NCI-H510A treated with DMSO at 0.1 percent for 48 hours (cell line): ENCODE measurements at places on chromosomes 2 and 18.

DNA sequence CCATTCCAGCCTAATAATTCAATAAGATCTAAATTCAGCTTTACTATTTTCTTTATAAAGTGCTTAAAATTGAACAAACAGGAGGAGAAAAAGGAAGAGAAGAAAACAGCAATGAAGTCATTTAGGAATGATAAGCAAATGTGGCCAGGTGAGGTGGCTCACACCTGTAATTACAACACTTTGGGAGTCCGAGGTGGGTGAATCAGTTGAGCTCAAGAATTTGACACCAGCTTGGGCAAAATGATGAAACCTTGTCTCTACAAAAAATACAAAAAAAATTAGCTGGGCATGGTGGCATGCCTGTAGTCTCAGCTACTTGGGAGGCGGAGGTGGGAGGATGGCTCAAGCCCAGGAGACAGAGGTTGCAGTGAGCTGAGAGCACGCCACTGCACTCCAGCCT lies 129.0 kb downstream of the CAMKMT start:
- no peak for DNase-seq

GRCh38 chr2:162885281-162886070 lies 46.9 kb upstream of the KCNH7 start:
- no peak for DNase-seq

GRCh38 chr2:55511508-55512124 lies 7.9 kb upstream of the CFAP36 start:
- peak; percentile 25 for DNase-seq

DNA sequence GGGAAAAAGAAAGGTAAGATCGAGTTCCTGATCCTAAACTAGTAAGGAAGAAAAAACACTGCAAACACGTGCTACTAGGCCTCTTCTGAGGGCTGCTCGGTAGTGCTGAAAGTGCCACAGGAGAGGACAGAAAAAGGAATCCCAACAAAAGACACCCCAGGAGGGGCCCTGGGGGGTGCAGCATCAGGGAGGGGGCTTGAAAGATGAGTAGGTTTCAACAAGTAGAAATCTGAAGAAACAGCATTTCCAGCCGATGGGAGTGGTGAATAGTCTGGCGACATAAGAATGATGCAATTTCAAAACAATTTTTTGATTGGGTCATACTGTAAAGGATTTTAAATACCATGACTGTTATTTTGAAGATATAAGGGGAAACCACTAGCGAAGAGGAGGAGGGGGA lies 98.6 kb downstream of the NOL10 start:
- DNase-seq: no peak

- no peak for DNase-seq
Observed at GRCh38 chr18:13444430-13445240, 226.1 kb downstream of the LDLRAD4 start.

DNA sequence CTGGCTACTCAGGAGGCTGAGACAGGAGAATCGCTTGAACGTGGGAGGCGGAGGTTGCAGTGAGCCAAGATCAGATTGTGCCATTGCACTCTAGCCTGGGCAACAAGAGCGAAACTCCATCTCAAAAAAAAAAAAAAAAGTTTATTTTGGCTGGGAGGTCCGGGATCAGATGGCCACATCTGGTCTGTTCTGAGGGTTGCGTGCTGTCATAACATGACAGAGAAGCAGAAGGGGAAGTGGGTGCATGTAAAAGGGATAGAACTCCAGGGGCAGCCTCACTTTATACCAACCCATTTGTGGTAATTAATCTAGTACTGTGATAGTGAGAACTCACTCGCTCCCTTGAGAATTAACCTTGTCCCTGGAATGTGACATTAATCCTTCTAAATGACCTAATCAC lies 101.2 kb downstream of the PTPN4 start:
- no peak for DNase-seq

DNA sequence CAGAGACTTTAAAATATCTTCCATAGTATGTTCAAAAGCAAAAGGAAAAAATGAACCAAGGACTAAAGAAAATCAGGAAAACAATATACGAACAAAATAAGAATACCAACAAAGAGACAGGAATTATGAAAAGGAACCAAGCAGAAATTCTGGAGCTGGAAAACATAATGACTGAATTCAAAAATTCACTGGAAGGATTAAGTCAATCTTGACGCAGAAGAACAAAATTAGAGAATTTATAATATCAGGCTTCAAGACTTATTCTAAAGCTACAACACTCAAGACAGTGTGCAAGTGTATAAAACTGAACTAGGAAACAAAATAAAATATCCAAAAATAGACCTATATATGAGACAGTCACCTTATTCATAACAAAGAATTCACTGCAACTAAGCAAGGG lies 56.9 kb upstream of the GYPC start:
- DNase-seq: no peak

DNA sequence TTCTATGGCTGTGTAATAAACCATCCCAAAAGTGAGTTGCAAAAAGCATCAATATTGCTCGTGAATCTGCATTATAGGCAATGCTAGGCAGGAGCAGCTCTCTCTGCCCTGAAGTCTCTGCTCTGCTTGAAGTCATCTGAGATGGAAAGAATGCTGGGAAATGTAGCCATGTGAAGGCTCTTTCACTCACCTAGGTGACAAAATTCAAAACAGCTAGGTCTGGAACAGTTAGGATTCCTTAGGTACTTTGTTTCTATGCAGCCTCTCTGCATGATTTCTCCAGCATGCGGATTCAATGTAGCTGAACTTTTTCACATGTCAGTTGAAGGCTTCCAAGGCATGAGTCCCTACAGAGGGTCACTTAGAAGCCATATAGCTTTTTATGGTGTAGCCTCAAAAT lies 1383.7 kb downstream of the LRP1B start:
- DNase-seq: no peak

DNA sequence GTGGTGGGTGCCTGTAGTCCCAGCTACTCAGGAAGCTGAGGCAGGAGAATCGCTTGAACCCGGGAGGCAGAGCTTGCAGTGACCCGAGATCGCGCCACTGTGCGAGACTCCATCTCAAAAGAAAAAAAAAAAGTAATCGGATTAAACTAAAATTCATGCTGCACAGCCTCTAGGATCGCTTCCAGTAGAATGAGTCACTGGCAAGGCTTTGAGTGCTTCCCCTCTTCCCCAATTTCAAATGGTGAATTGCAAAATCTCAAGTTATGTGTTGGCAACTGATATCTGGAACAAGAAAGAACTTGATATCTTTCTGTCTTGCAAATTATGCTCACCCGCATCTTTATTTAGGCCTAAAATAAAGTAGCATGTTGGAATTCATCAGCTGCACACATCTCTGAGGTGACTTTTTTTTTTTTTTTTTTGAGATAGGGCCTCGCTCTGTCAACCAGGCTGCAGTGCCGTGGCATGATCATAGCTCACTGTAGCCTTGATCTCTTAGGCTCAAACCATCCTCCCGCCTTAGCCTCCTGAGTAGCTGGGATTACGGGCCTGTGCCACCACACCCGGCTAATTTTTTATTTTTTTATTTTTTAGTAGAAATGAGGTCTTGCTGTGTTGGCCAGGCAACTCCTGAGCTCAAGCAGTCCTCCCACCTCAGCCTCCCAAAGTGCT lies 12.7 kb downstream of the TTC39C start:
- DNase-seq: no peak

GRCh38 chr2:218806346-218806978 lies 24.5 kb downstream of the CYP27A1 start:
- DNase-seq: peak; percentile 83

- no peak for DNase-seq
Observed at GRCh38 chr18:42883169-42883568, 232.3 kb downstream of the RIT2 start.

DNA sequence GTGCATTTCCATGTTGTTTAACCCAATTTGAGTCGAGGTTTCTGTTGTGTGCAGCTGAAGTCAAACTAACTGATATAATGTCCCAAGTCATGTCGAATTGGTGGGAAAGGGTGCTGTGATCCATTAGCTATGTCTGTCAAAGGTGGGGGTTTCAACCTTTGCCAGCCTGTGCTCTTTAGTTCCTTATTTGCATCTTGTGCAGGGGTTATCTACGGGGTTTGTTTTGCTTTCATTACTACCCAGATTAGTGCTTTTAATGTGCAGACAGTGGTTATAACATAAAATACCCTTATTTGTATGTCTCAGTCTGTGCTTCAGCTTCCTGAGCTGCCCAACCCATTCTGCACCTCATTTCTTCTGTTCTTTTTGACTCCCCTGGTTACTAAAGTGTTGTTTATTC lies 271.9 kb upstream of the CXCR4 start:
- no peak for DNase-seq

GRCh38 chr2:158213773-158214172 lies 112.1 kb downstream of the UPP2 start:
- DNase-seq: no peak

DNA sequence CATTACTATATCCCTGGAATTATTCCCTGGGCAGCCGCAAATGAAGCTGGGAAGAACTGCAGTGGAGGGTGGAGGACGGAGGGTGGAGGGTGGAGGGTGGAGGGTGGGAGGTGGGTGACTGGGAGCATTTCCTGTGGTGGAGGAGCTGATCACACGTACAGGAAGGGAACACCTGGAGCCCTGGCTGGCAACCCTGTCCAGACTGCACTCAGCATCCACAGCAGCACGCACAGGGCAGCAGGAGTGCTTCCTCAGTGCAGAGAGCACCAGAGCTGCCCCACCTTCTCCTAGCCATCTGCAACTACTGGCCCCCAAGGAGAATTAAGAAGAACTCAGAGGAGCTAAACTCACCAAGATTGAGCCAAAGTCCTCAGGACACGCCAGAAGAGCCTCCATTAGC lies 249.9 kb downstream of the EIPR1 start:
- DNase-seq: peak; percentile 61

GRCh38 chr18:24268784-24269550 lies 128.7 kb downstream of the OSBPL1A start:
- no peak for DNase-seq

- no peak for DNase-seq
Observed at GRCh38 chr2:74491648-74492544, 7.5 kb downstream of the LBX2 start.

- no peak for DNase-seq
Observed at GRCh38 chr18:11027862-11028261, 121.5 kb downstream of the PIEZO2 start.

- no peak for DNase-seq
Observed at GRCh38 chr2:62435720-62436119, 70.3 kb downstream of the TMEM17 start.

- no peak for DNase-seq
Observed at GRCh38 chr2:236675051-236675450, 105.4 kb downstream of the ACKR3 start.

- DNase-seq: no peak
Observed at GRCh38 chr18:4405965-4406364, 49.1 kb downstream of the DLGAP1 start.

- DNase-seq: no peak
Observed at GRCh38 chr2:172091761-172092566, 6.7 kb downstream of the DLX1 start.

DNA sequence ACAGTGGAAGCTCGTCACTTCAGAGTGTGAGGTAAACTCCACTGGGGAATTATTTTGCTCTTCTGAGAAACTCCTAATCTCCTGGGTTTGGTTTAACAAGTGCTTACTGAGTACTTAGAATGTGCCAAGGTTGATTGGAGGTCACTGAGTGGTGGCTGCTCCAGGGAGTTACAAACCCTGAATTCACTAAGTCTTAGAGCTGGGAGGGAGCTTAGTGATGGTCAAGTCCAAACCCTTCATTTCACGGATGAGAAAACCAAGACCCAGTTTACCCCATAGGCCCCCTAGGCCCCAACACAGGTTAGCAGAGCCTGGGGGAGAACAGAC lies 52.0 kb downstream of the SLC4A5 start:
- DNase-seq: no peak

DNA sequence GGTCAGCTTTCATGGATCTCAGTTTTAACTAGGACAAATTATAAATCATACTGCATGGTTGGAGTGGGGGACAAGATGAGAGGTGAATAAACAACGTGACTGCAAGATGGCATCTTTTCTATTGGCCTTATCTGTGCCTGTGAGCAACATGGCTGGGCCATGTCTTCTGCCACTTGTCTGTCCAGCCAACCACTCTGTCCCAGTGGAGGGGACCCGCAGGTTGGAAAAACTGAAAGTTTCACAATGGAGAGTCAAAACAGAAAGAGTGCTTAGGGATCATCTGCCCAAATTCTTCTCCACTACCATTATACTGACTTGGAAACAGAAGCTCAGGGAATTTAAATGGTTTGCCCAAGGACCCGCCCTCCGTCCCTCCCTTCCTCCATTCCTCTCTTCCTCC lies 104.1 kb downstream of the ALK start:
- no peak for DNase-seq

- no peak for DNase-seq
Observed at GRCh38 chr2:98810588-98810928, 79.6 kb upstream of the MGAT4A start.

DNA sequence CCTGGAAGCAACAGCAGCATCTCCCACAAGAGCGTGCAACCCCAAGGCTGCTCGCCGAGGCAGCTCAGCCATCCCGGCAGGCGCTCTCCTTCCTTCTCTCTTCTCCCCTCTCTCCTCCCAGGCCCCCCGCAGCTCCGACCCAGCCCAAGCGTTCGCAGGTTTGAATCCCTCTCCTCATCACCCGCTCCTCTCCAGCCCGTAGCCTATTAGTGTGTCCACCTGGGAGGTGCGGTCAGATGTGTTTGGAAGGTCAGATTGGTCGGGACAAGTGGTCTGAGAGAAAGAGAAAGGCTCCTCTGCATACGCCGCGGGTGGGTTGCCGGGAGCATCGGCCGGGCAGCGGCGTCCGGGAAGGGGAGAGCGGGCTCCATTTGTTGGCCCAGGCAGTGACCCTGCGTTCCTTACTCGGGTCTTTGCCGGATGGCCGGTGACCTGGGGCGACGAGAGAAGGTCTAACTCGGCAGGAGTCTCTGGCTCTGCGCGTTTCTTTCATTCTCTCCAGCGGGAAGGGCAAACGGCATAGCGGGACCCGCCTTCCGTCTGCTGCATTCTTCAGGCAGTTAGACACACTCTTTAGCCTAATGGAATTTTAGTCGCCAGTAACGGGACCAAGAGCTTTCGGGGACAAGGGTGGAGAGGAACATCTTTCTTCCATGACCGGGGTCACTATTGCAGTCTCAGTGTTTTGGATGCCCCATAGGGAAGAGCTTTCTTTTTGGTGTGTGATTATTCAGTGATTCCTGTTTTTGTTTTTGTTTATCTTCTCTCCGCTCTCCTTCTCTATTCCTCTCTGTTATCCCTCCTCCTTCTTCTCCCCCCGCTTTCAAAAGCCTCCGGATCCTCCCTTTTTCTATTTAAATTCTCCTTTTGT lies 1.1 kb upstream of the TMEFF2 start:
- DNase-seq: peak; percentile 16

- DNase-seq: no peak
Observed at GRCh38 chr18:45054636-45055035, 373.9 kb downstream of the SETBP1 start.
